ENCODE measurements at places on chromosomes 4 and X.

GRCh38 chr4:148874331-148874730 is 432.1 kb upstream of the NR3C2 start:
- DNase-seq, result no peak

- no peak for DNase-seq
Measured at GRCh38 chrX:22803353-22803752, 196.4 kb upstream of the DDX53 start.

DNA sequence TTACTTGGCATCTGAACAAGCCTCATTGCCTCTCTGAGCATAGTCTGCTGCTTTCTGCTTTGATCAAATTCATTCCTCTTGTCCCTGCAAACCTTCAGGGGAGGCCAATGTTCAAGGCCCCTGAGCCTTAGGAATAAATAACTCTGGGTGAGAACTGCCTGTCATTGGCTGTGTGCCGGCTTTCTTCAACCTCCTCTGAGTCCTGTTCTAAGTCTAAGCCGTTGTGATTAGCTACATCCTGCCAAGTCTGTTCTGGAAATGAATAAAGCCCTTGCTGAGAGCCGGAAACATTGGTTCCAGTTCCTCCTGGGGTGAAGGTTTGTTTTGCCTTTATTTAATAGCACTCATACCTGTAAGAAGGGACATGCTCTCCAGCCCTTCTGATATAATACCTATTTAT is 13.8 kb downstream of the RNF4 start:
- DNase-seq, result no peak

DNA sequence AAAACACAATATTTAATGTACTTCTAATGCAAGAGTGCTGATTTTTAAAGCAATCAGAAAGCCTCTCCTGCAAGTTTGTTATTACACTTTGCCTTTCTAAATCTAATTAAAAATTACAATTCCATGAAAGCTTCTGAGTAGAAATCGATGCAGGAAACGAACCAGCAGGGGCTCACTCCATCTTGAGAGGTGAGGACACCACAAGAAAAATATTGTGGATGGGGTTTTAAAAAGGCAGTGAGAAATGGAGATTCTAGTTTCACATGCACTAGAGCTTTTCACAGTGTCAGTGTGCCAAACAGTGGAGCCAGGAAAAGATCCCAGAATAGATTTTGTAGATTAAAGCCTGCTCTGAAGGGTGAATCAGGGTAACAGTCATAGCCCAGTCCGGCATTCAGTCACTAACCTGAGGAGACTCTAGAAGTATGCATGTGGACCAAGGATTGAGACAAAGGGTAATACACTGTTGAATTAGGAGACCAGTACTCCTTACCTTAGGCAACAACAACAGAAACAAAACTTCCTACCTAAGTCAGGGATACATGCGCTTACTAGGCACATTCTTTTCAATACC is 362.3 kb downstream of the NAF1 start:
- no peak for DNase-seq

DNA sequence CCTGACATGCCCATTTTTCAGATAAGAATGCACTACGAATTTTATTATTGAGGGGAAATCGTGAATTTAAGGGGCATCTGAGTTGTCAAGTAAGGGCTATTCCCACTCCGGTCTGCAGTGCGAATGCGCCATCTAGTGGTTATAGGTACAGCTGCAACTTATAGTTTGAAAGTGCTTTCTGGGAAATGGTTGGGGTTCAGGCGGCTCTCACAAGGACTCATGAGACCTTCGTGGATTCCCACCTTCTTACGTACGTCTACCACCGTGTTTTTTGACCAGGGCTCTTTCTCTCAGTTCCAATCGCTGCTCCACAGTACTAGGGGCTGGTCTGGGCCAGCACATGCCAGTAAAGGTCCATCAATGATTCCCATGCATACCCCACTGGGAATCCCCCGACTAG is 12.3 kb downstream of the MSL3 start:
- DNase-seq, result no peak

DNA sequence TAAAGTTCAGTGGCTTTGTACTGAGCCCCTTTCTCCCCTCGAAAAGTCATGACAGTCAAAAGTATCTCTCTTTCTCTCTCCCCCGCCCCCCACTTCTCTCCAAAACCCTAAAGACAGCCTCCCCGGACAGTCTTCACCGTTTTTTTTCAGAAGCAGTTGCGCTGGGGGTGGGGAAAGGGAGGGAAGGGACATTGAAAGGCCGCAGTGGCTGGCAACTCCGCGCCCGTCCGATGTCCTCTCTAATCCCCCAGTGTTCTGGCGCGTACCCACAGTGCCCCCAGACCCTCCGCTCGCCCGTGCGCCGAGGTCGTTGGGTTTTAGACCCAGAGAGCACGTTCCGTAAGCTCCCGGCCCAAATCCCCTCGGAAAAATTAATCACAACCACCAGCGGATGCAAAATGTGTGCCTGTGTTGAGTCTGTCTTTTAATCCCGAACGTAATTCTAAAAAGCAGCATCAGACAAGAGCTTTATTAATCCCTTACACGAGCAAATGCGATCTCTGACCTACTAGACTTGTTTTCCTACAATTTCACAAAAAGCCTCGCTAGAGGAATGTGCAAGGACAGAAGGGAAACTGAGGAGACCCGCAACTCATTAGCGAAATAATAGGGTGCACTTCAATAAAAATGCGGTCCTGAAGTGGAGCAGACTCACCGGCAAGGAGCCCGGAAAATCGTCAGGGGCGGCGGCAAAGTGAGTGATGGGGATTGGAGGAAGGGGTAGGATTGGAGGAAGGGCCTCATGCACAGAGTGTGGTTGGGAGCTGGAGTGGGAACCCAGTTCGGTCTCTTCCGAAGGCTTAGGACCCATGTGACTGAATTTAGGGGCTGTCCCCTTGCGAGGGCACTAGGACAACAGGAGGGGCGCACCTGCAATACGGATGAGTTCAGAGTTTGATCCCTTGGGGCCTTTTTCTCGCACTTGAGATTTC is 12.2 kb upstream of the PRDM8 start:
- no peak for DNase-seq

DNA sequence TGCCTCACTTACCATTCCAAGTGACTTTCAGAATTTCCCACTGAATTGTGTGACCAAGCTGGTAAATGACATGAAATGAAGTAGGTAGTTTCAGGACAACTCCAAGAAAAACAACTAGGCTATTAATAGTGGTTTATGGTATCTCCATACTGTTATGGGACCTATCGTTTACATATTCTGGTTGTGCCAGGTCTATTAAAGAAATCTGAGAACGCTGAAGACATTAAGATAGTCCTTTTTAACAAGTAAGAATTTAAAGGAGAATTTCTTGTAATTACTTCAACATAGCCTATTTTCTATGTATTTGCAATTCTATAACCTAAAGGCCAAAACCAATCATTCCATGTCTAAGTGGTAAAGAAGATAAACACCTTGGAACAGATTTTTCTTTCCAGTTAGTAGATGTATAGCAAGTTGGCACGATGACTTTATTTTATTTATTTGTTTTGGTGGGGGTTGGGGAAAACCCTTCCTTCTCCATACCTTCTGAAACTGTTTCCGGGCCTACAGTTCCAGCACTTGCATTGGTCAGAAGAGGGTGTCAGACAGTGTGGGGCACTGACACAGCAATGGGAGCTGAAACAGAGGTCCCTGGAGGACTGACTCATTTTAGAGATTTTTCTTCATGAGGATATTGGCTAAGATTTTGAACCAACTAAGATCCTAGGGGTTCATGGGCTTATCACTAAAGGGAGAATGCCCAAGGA is 7.6 kb upstream of the DCLK2 start:
- no peak for DNase-seq

GRCh38 chr4:13963601-13964000 is 336.1 kb upstream of the BOD1L1 start:
- no peak for DNase-seq

DNA sequence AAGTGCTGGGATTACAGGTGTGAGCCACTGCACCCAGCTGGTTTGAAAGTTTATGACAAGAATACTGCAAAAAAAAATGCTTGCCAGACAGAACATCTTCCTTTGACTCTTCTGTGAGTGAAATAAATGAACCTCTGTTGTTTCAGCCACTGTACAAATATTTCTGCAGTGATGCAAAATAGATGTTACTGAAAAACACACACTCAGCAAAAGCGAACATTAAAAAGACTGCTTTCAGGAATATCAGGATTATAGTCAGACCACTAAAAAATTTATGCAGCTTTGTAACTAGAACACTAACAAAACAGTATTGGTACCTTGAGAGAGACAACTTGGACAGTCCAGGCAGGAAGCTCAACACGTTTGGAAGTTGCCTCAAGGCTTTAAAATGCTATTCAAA is 16.9 kb upstream of the SEPSECS start:
- DNase-seq, result no peak

GRCh38 chrX:154125391-154126040 is 18.5 kb upstream of the OPN1LW start:
- no peak for DNase-seq

- no peak for DNase-seq
Measured at GRCh38 chr4:104848597-104849225, 298.0 kb upstream of the TET2 start.

DNA sequence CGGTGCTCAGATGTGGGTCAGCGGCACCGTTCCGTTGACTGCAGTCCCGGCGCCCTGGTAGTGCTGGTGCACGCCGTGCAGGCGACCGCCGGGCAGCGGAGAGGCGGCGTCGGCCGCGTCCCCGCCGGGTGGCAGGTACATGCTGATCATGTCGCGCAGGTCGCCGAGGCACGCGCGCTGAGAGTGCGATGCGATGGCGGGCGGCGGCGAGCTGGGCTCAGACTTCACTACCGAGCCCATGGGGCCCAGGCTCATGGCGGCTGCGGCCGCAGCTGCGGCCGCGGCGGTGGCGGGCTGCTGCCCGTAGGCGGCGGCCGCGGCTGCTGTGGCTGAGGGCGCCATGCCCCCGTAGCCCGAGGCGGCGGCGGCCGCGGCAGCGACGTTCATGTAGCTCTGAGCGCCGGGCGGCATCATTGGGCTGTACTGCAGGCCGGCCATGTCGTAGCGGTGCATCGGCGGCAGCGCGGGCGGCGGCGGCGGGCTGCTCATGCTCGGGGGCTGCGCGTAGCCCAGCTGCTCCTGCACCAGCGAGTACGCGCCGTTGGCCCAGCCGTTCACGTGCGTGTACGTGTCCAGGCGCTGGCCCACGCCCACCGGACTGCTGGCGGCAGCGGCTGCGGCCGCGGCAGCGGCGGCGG is 1.0 kb downstream of the SOX3 start:
- no peak for DNase-seq

GRCh38 chr4:179750374-179750773 is 2308.1 kb upstream of the AGA start:
- no peak for DNase-seq

DNA sequence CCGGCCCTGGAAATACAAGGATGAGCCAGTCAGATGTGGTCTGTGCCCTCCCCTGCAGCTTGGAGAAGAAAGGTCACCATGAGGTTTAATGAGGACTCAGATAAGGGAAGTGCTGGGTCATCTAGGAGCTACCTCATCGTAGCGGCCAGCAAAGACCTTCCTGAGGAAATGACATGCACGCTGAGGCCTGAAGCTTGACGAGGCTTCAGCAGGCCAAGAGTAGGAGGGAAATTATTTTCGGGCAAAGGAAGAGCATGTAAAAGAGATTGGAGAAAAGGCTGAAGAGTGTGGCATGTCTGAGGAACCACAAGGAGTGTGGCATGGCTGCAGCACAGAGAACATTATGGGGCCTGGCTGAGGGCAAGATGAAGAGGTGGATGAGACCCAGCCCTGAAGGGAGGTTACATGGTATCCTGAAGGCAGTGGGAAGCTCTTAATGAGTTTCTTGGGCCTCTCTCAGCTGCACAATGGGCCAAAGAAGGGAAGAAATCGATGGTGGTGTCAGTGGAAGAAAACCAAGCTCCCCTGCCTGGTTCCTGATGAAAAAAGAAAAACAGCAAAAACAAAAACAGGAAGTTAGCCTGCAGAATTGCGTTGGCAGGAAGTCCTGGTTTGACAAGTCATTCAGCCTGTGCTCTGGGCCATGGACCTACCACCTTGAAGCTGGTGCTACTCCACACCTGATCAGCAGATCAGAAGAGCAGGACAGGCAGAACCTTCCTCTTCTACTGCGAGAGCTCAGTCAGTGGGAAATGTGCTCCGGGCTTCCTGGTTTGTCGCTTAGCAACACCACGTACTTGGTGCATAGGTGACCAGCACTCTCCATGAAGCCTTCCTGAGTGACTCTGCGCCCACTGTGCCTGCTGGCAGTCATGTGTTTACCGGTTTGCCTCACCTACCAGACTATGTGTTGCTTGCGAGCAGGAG is 134.5 kb upstream of the KLF3 start:
- no peak for DNase-seq

- no peak for DNase-seq
Measured at GRCh38 chrX:94977986-94978385, 1304.0 kb downstream of the FAM133A start.

DNA sequence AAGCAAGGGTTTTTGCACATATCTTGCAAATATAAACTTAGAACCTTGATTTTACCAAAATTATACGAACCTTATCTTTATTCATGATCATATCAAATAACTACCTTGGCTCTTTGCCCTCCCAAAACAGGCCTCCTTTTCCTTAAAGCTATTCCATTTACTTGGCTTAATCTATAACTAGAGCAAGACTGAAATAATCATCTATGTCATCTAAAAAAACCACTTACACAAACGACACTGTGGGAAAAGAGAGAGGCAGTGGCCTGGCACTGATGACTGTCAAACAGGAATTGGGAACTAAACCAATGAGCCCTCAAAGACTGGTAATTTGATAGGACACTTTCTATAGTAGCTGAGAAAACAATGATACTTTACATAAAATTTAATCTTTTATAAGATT is 11.7 kb upstream of the PTPN13 start:
- DNase-seq, result no peak

Measured in lower leg skin (tissue), 4 donors.